GM12891 (cell line): ENCODE measurements at places on chromosomes 13 and 19.

DNA sequence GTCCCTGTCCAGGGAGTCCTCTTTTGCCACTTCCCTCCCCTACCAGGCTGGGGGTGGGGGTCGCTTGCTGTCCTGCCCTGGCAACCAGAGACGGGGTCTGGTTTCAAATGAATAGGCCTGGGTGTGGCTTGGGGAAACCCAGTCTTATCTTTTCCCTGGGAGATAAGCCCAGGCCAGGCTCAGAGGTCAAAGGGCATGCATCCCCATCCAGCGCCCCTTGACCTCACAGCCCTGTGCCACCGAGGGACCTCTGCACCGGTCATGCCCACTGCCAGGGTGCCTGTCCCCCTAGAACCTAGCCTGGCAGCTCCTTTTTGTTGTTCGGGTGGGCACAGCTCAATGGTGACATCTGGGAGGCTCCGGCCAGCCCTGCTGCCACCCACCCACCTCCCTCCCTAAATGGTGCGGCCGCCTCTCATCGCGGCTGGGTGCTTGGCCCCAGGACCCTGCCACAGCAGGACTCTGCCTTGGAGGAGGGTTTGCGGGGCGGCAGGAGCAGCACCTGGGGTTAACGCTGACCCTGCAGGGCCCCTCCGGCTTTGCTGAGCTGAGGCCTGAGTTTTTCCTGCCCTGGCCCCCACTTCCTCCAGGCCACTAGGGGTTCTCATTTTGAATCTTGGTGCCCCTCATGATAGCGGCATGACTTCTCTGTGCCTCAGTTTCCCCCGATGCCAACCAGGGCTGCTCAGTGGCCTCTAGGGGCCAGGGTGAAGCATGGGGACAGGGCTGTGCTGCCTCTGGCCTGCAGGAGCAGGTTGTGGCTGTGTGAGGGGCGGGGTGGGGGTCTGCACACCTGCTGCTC, 2.9 kb upstream of the CERS1 start:
- DNase-seq = no peak

- DNase-seq = no peak
Measured at GRCh38 chr19:3249408-3249807, 24.9 kb downstream of the CELF5 start.

DNA sequence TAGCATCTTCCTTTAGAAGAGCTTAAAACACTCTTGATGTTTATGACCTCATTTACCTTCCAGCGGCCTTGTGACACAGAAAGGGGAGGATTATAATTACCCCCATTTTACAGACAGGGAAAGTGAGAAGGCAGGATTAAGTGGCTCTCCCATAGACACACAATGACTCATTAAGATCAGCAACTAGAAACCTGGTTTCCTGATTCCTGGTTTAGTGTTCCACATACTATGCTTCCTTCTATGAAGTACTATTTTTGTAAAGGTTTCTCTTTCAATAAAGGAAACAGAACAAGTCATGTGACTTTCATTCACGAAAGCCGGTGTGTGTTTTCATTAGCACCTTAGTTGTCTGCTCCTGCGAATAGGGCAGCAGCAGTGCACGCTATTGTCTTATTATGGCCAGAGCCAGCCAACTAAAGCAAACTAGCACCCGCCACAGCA, 8.3 kb downstream of the IRS2 start:
- no peak for DNase-seq

DNA sequence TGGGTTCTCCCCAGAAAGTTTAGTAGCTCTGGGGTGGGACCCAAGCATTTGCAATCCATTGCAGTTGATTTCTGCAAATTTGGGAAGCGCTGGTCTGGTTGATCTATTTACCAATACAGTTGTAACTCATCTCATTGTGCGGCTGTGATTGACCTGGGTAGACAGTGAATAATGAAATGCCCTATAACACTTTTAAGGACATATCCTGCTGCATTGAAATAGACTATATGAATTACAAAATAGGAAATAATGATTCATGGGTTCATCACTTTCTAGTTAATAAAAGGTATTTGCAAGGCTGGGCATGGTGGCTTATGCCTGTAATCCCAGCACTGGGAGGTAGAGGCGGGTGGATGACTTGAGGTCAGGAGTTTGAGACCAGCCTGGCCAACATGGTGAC, 59.0 kb upstream of the FARP1 start:
- DNase-seq = no peak

GRCh38 chr13:48892053-48892687, 83.5 kb upstream of the FNDC3A start:
- DNase-seq = no peak

DNA sequence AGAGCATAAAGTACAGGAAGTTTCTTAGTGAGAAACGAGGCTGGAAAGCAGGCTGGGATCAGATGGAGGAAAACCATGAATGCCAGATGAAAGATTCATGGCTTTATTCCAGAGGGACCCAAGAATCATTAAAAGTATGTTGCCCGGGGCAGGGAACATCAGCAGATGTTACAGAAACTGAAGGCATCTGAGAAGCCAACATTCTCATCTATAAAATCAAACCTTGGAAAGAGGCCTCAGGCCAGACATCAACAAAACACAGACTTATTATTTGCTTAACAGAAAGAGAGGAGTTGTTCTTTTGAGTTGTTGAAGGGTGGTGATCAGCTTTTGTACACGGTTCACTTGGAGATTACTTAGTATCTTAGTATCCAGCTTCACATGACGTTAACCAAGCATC, 543.6 kb downstream of the RFC3 start:
- no peak for DNase-seq

DNA sequence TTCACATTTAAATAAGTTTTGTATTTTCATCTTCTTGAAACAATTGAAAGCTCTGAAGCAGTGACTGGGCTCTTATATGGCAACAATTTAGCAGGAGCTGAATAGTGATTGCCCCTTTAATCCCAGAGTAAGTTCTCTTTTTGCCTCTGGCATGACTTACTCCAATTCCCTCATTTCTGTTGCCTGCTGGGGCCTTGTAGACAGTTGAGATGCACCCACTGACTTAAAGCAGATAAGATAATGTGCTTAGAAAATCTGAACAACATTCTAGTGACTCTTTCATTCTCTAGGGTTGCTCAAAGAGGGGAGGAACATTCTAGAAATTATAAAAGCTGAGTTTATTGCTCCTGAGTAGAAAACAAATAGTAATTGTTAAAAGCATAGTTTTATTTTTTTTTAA, 52.8 kb downstream of the AKAP11 start:
- no peak for DNase-seq

- no peak for DNase-seq
Measured at GRCh38 chr19:46211201-46211881, 18.2 kb upstream of the IGFL1 start.

DNA sequence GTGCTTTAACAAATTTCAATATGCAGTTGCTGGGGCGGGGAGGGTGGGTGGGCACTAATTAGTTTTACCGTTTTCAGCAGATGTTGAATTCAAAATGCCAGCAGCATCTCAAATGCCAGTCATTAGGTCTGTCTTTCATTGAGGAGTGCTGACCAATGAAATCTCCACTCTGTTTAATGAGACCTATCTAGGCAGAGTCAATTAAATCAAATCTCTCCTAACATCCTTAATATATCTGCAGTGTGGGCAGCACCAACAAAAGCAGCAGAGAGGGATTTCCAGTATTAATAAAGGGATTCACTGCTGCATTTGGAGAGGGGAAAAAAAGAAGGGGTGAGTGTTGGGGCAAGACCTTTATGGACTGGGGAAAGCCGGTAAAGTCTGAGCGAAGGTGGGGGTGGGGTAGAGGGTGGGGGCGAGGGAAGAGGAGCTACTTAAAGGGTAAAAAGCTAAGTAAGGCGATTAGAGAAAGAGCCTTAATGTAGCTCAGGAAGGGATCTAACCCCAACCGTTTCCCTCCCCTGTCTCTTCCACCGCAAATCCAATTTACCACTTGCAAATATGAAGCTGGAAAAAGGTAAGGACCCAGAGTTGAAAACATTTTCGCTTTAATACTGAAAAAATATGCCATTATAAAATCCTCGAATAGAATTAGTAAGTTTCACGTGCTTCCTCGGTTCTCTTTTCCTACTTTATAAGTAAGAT, 4.5 kb downstream of the SLITRK1 start:
- no peak for DNase-seq

DNA sequence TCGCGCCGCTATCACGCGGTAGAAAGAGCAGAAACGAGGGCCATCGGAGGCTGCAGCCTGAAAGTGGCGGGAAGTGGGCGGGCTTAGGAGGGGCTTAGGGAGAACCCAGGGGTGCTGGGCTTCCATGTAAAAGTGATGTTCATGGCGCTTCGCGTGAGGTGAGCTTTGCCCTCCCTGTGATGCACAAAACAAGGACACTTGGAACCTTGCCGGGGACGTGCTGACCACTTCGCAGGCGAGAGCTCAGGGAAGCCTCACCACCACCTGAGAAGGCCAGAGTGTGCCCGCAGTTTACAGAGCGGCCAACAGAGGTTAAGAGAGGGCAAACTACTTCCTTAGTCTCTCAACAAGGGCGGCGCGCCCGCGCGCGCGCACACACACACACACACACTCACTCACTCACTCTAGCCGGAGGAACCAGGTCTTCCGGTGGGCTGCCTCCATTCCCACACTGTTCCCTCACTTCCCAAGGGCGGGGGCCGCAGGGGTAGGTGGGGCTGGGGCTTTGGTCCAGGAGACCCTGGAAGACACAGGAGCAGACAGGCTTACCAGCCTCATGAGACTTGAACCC, 651 bp downstream of the GAPDHS start:
- DNase-seq = peak; percentile 56

GRCh38 chr19:42115219-42115618, 17.0 kb downstream of the POU2F2 start:
- no peak for DNase-seq

- DNase-seq = no peak
Measured at GRCh38 chr19:14343286-14343685, 38.0 kb upstream of the ADGRE5 start.

DNA sequence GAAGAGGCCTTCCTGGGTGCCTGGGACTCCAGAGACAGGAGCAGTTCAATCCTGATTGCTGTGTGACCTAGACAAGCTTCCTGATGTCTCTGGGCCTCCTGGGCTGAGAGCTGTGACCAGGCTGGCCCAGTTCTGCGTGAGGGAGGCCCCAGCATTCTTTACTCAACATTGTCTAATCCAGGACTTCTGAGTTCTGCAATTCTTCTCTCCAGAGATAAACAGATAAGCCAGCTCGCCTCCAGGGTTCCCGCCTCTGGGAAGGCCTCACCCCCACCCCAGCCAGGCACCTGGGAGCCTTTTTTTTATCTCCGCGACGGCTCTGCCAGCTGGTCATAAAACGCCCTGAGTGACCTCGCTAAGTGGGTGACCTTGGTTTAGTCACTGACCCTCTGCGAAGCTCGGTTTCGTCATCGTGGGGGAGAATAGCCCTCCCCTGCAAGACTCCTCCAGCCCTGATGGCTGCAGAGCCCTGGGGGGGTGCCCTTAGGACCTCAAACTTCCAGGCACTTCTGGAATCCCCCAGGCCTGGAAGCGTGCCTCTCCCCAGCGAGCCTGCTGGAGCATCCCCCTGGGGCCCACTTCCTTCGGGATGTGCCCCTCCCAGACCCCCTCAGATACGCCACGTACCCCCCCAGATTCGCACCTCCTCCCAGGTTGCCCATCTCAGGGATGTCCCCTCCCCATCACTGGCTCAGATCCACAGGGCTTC, 1.9 kb downstream of the SULT2B1 start:
- DNase-seq = no peak

DNA sequence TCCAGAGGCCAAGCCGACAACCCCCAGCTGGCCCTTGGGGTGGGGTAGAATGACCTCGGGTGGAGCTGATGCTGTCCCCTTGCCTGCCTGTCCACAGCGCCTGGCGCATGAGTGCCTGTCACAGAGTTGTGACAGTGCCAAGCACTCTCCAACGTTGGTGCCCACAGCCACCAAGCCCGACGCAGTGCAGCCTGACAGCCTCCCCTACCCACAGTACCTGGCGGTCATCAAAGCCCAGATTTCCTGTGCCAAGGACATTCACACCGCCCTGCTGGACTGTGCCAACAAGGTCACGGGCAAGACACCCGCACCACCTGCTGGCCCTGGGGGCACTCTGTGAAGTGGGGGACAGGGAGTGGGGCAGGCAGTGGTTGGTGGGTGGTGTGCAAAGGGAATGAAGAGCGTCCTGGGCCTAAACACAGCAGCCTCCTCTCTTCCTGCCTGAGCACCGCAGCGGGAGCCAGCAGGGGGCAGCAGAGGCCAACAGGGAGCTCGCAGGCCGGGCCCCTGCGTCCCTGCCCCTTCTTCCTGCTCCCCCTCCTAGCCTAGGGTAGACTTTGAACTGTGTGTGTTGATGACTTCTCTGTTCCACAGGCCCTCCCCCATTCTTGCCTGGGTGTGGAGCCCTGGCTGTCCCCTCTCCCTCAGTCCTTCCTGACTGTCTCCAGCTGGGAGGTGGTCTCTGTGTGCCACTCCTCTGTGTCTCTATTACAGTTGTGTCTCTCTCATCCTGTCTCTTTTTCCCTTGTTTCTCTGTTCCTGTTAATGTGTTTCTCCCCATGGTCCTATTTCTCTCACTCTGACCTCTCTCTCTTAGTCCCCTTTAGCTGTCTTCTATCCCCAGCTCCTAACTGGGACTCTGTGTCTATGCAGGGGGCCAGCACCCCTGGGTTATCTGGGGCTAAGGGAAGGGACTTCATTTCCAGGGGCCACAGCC, 6.5 kb downstream of the MED29 start:
- DNase-seq = peak; percentile 87

- DNase-seq = no peak
Measured at GRCh38 chr13:28636677-28637317, 22.1 kb upstream of the POMP start.

DNA sequence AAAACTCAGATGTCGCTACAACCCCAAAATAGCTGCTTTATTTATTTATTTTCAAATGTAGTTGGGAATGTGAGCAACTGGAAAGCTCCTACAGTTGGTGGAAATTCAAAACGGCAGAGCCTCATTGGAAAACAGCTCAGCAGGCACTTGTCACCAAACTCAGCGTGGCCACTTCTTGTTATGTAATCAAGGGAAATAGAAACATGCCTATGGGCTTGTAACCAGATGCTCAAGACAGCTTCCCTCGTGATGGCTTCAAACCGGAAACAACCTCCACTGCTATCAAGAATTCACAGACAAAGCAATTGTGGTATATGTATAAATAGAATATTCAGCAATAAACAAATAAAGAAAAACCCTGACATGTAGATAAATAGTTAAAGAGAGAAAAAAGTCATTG, 627.8 kb upstream of the SLC10A2 start:
- no peak for DNase-seq

GRCh38 chr19:41088151-41088550, at the start of gene CYP2A13:
CYP2A13 (plus strand) TSS chr19:41088451; CDS start chr19:41088472, 21 bp downstream.
- no peak for DNase-seq

DNA sequence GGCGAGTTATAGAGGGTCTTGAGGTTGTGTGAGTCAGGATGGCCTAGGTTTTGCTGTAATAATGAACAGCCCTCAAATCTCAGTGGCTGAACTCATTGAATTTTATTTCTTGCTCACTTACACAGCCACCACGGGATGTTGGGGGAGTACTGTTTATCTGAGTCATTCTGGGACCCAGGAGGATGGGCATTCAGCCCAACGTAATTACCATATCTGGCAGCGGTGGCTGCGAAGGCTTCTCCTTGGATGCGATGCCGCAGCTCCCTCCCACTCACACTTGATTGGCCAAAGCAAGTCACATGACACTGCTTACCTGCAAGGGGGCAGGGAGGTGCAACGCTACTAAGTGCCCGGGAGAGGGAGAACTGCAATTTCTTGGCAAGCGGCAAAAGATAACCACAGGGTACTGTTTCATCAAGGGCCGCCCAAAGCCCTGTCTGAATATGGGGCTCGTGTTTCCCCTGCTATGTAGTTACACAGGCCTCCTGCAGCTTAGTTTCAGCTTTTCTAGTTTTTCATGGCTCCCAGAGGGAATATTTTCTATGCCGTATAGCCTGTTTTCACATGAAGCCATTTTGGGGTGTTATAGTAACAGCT, 19.9 kb downstream of the ZSWIM9 start:
- no peak for DNase-seq
